ENCODE measurements at places on chromosomes 1 and 21.

DNA sequence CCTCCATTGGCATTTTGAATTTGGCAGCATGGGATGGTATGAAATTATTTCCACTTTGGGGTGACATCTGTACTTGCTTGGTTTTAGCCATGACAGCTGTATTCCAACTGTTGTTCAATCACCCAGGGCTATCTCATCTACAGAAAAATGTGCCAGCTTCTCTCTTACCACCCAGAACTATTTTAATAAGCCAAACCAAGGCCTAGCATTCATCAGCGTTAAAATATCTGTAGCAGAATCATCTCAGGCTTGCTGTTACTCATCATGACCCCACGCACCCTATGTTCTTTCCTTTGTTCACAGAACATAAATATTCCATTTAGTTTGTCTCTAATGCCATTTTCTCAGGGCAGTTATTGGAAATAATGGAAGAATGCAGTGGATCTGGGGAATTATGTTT is 49.8 kb downstream of the GIPC2 start:
- no peak for DNase-seq

DNA sequence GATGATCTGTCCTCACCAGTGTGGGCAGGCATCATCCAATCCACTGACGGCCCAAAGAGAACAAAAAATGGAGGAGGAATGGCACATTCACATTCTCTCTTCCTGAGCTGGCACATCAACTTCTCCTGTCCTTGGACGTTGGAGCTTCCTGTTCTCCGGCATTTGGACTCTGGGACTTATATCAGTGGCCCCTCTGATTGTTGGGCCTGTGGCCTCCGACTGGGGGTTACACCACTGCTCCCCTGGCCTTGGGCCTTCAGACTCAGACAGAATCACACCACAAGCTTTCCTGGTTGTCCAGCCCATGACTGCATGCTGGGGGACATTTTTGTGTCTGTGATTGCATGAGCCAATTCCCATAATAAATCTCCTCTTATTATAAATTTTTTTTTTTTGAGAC is 20.1 kb downstream of the IFNLR1 start:
- no peak for DNase-seq

GRCh38 chr1:222314839-222315238 is 233.1 kb downstream of the HHIPL2 start:
- no peak for DNase-seq

DNA sequence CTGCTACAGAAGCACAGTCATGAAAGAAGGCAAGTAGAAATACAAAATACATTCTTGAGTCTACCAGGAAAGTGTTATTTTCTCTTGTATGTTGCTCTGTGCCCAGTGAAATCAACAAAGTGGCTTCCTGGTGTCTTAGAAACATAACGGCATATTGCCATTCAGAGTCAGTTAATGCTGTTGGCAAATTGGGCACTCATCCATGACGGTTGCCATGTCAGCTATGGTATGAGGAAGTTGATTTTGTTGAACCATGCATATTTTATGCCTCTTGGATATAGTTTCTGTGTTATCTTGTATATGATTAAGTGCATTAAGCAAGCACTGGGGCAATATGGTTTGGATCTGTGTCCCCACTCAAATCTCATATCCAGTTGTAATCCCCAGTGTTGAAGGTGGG is 153.1 kb upstream of the CXADR start:
- no peak for DNase-seq

DNA sequence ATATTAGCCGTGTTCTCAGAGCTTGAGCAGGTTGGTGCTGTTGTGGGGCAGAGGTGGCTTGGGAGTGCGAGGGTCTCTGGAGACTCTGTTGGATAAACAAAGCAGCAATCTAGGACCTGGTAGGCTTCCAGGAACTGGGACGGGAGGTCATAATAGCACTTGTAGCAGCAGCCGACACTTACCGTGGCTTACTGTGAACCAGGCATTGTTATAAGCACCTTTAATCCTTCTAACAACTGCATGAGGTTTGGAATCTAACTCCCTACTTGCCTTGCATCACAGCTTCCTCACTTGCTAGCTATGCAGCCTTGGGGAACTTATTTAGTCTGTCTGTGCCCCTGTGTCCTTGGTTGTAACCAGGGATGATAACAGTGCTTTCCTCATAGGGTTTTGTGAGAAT is 94.9 kb downstream of the NAV1 start:
- DNase-seq, result no peak

- DNase-seq, result no peak
Observed at GRCh38 chr1:162649583-162649982, 17.3 kb downstream of the DDR2 start.

DNA sequence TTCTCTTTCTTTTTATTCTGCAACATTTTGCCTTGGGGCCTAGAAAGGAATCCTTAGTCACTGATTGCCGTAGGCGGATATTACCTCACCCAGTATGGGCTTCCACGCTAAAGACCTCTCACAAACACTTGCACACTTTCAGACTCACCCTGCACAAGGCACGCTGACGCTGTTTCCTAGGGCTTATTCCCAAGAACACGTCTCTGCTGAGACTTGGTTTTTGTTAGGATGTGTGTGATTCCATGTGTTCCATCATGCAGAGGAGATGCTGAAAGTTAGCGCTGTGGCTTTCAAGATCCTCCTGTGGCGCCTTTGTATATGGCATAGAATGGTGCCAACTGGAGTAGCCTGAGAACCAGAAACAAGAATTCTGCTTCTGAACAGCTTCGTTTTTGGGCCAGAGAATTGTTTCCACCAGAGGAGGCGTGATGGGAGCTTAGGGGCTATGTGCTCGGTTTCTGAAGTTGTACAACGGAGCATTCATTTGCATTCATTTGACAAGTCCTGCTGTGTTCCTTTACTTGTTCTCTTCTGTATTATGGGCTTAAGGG is 297.0 kb downstream of the DISC1 start:
- no peak for DNase-seq

GRCh38 chr1:181318858-181319235 is 164.5 kb upstream of the CACNA1E start:
- no peak for DNase-seq

DNA sequence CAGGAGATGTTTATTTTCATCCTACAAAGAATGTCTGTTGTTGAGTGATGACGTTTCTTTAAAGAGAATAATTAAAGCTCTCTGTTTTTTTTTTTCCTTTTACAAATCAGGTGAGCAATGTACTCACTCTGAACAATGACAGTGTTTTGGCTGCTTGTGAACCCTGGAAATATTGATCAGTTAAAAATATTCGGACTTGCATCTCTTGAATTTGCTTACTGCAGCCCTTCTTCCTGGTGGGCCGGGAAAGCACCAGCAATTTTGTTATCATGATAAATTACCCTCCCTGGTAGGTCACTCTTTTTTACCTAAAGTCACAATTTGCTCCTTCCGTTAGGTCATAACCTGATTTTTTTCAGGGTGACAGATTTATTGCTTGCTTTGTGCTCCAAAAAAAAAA is 72.3 kb upstream of the NR5A2 start:
- DNase-seq, result no peak

DNA sequence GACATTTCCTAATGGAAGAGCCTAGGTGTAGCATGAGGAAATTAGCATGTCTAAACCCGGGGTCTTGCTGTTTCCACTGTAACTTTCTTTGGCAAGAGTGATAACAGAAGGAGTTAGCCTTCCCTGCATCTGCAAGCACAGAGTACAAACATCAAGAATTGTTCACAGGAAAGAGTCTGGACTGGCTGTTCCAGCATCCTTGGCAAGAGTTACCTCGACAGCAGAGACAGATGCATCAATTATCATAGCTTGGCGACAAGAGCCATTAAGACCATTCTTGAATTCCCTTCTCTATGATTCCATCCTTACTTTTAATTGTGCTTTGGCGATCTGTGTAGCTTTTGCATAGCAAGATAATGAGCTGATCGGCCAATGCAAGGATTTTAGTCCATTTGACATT is 82.8 kb upstream of the RALGPS2 start:
- no peak for DNase-seq

DNA sequence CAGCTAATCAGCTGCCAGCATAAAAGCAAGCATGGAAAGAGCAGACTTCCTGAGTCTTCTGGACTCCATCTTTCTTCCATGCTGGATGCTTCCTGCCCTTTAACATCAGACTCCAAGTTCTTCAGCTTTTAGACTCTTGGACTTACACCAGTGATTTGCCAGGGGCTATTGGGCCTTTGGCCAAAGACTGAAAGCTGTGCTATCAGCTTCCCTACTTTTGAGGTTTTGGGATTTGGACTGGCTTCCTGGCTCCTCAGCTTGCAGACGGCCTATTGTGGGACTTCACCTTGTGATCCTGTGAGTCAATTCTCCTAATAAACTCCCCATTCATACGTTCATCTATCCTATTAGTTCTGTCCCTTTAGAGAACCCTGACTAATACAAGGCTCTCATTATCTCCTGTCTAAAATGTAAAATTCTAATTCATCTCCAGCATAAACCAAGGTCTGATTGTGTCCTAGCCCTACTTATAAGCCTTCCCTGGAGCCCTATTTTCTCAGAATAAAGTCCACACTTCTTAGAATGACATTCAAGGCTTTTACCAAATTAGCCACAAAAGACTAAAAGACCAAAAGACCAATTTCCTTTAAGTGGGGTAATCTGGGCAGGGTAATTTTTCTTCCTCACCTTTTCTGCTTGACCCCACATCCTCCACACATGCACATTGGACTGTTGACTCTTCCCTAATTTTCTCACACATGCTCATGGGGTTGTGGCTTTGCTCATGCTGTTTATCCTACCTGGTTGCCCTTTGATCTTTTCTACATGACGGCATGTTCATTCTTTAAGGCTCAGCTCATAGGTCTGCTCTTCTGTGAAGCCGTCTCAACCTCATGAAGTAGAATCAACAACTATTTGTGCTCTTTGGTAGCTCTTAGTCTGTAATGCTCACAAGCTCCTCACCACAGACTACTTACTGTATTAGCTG is 18.1 kb upstream of the ENAH start:
- no peak for DNase-seq

DNA sequence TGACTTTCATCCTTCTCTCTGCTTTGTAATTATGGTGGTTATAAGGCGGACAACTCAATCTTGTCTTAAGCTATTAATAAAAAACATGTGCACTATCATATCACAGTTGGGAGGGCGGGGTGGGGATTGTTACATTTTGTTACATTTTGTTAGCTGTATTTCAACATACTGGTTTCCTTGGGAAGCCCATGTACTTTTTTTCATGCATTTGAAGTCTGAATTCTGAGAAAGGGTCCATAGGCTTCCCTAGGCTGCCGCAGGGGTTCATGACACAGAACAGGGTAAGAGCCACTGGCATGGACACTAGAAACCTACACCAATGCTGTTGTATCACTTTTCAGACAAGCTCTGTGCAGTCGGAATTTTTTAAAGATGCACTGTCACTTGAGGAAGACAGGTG is 178.8 kb downstream of the ETS2 start:
- DNase-seq, result no peak

DNA sequence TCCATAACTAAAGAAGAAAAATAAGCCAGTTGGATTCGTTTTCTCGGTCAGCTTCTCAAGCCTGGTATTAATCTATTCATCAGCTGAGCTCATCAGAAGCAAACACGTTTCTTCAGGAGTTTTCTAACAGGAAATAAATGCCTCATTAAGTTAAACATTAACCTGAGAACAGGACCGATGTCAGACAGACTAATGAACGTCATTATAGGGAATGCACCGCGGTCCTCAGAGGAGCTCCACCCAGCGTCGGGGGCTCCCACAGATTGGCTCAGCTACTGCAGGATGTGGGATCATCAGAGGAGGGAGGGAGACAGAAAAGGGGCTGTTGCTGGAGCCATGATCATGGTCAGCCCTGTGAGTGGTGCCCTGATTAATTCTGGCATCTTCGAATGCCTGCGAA is 615.4 kb downstream of the PTPRU start:
- no peak for DNase-seq

DNA sequence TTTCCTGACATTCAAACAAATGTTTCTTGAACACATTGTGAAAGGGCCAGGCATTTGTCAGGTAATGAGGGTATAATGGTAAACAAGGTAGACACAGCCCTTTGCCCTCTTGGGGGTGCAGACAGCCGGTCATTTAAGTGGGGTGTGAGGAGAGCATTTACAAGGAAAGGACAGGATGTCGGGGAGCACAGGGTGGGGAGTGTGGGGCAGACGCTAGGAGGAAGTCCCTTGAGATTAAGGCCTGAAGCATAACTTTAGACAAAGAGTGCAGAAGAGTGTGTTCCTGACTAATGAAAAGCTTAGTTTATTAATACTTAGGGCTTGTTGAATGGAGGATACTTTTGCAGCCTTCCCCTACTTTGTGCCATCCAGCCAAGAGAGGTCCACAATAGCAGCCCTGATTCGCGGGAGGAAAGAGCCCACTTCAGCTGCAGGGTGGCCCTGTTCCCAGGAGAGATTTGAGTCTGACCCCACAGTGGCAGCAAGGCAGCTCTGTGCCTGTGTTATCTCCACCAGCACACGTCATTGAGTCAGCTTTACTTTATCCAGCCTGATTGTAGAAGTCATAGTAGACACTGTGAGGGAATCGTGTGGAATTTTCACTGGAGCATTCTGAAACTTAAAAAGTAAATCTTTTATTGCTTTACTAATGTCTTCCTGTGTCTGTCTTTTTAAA is 35.1 kb downstream of the MPZL1 start:
- DNase-seq, result no peak

GRCh38 chr1:8925406-8925805 is 20.3 kb upstream of the CA6 start:
- DNase-seq, result no peak

GRCh38 chr1:96722161-96722922 is 758 bp downstream of the PTBP2 start:
- peak; percentile 59 for DNase-seq

GRCh38 chr1:185427776-185428175 is 110.7 kb upstream of the IVNS1ABP start:
- DNase-seq, result no peak

- no peak for DNase-seq
Observed at GRCh38 chr1:82197606-82198005, 396.9 kb downstream of the ADGRL2 start.

DNA sequence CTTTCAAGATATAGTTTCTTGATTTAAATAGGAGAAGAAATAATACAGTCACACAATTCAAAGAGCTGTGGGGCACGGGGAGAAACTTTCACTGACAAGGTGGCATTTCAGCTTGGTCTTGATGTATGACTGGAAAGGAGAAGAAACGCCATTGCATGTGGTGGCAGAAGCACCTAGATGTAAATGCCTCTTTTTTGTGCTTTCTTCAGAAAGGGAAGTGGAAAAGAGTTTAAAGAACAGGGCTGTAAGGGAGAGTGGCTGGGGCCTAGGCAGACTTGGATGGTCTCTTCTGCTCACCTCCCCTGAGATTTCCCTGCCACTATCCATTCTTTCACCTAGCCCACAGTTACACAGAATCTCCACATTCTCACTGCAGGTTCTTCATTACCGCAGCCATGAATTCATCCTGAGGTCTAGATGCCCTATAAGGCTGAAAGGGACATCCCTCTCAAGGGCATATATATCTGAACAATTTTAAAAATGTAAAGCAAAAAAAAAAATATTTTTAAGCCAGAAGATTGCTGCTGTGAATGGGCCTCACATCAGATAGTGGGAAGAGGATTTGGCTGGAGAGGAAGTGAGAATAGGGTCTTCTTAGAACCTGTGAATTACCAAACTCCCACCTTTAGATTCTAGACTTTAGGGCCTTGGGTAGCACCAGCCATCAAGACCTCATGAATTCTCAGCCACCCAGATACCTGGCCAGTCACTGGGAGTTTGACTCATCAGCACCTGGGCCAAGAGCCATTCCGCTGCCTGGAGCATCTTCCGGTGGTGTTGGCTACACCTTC is 23.4 kb downstream of the CACNA1E start:
- DNase-seq, result no peak

GRCh38 chr1:177118901-177119300 is 45.6 kb downstream of the ASTN1 start:
- no peak for DNase-seq
